Glutamatergic neuron (in vitro differentiated cells): ENCODE measurements at places on chromosomes 1 and 21. TPM values are rescaled to one million over a fixed set of nuclear protein-coding genes. Genes with fewer than 3 reads are reported as not detected.

Gene CD247
- total RNA-seq = not detected

Gene ADAM30
- not detected for total RNA-seq

Gene WNT3A
- not detected for total RNA-seq

Gene MSH4
- 0.20 TPM for total RNA-seq

DNA sequence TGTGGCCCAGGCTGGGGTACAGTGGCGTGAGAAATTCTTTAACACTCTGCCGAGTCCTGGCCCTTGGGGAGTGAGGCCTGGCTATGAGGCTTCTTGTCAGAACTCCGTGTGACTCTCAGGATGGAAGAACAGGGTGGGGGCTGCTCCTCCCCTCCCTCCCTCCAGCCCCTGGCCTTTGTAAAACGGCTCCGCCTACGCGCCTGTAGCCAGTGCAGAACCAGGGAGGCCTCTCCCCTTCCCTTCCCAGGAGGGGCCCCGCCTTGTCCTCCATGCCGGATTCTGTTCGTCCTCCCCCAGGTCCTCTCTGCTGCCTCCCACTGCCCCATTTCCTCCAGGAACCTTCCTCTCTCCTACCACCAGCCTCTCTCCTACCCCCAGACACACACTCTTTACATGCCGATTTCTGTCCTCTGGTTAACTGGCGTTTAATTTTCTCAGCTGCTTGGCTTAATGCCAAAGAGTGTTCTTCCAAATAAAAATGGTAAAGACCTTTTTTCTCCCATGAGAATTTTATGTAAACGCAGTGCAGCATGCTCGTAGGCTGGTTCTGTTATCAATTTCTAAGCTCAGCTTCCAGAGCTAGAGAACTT is 21.0 kb downstream of the PDE9A start:
- DNase-seq = peak; percentile 48

DNA sequence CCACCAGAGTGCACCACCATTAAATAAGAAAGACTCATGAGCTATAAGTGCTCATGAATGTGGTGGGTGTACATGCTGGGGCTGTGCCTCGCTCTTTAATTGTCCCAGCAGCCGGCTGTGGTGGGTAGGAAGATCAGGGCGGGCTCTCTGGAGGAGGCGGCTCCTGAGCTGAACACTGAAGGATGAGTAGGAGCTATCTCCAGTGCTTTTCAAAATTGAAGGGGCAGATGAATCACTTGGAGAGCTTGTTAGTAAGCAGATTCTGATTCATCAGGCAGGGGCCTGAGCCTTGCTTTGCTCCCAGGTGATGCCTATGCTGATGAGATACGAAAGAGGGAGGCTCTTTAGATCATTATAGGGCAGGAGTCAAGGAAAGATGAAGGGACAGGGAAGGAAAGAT is 54.1 kb downstream of the ETS2 start:
- no peak for DNase-seq

- no peak for DNase-seq
Measured at GRCh38 chr1:40739455-40740008, 44.1 kb upstream of the KCNQ4 start.

DNA sequence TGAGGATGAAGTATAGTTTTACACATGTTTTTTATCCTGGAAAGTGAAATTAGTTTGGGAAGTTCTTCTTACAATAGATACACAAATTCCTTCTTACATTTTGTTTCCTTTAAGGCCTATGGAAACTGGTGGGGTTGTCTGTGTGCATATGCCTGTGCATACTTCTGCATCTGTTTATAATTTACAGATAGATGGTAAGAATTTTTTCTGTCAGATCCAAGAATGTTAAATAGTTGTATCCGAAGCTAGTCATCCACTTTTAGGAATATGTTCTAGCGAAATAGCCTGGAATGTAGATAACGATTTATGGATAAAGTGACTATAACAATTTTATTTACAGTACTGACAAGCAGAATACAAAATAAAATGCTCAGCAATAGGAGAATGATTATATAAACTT is 194.1 kb downstream of the ROR1 start:
- DNase-seq = no peak

- no peak for DNase-seq
Measured at GRCh38 chr1:43987159-43987902, 4.1 kb upstream of the CCDC24 start.

GRCh38 chr1:89615676-89616598 is 17.0 kb upstream of the LRRC8C start:
- no peak for DNase-seq

DNA sequence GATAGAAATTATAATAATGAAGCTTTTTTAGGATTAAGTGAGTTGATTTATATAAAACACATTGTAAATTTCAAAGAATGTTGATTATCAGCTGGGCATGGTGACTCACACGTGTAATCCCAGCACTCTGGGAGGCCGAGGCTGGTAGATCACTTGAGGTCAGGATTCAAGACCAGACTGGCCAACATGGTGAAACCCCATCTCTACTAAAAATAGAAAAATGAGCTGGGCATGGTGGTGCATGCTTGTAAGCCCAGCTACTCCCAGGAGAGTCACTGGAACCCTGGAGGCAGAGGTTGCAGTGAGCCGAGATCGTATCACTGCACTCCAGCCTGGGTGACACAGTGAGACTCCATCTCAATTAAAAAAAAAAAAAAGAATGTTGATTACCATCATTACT is 18.4 kb downstream of the ADAMTS1 start:
- no peak for DNase-seq
